ENCODE measurements at places on chromosomes 11 and 22. TPM values are rescaled to one million over a fixed set of nuclear protein-coding genes. Genes with fewer than 3 reads are reported as not detected.

GGTLC2 gene
- not detected for total RNA-seq

DNA sequence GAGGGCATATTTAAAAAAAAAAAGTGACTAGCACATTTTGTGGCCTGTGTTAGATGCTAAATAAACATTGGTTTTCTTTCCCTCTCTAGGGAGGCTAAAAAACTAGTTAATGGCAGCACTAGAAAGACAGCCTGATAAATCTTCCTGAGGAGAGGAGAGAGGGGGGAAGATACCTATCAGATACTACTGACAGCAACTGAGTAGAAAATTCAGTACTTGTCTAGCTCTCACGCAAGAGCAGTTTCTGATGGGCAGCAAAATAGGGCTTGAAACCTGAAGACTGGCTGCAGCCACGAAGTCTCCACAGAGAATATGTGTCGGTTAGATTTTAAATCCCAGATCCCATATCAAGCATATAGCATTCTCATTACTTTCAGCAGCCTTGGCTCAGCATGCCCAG is 388.2 kb downstream of the KCNA4 start:
- DNase-seq = no peak

CLTCL1 gene
- total RNA-seq = 5.4 TPM

SCN2B gene
- total RNA-seq = 0.49 TPM

GRCh38 chr11:11988099-11988651 is 20.3 kb downstream of the DKK3 start:
- DNase-seq = no peak

OSM gene
- not detected for total RNA-seq

All from vagina (tissue), 2 donors.